ENCODE measurements at places on chromosomes 16 and 17. TPM values are rescaled to one million over a fixed set of nuclear protein-coding genes. Genes with fewer than 3 reads are reported as not detected.

DNA sequence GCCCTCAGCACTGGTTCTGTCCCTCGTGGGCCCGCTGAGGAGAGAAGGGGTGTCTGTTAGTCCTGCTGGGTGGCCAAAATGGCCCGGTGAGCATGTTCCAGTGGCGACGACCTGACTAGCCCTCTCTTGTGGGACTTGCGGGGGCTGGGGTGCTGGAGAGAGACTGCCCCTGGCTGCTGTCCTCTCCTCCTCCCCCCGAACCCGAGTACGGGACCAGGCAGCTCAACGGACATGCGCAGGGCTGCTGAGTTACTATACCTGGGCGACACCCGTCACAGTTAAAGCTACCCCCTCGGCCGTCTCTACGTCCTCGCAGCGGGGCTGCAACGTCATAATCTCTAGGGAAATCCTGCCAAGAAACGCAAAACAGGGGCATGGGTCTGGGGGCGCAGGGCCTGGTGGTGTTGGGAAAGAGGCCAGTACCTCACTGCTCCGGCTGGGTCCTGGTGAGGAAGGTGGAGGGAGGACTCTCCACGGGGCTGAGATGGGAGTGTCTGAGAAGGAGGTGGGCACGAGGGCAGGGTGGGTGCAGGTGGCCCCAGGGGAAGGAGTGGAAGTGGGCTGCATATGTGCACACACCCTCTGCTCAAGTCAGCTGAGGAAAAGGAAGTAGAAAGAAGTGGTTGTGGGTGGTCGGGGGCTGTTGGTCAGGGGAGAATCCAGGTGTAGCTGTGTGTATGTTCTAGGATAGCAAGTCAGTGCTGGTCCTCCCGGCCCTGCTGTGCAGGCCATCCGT, 13.4 kb downstream of the FLOT2 start:
- no peak for DNase-seq

- no peak for DNase-seq
Observed at GRCh38 chr16:11948819-11949218, 7.0 kb upstream of the NPIPB2 start.

TBX21 gene
- total RNA-seq, result 4.6 TPM

- no peak for DNase-seq
Observed at GRCh38 chr17:69921046-69921445, 154.0 kb upstream of the KCNJ16 start.

ABAT gene
- total RNA-seq, result 8.4 TPM

All from omental fat pad (tissue), 4 donors.